Activated CD8-positive, alpha-beta T cell treated with anti-CD3 and anti-CD28 coated beads for 36 hours (primary cell): ENCODE measurements at places on chromosomes 12 and 14.
A peak's percentile ranks its signal among the peaks of the same experiment; 100 is the strongest.

- no peak for DNase-seq
Measured at GRCh38 chr12:92175961-92176360, 30.3 kb upstream of the BTG1 start.

GRCh38 chr12:121523741-121524140 is 57.1 kb downstream of the KDM2B start:
- DNase-seq = no peak

GRCh38 chr14:50083467-50084337 is 32.7 kb downstream of the VCPKMT start:
- DNase-seq = peak; percentile 80

GRCh38 chr12:107417004-107417403 is 268.6 kb upstream of the PWP1 start:
- no peak for DNase-seq

DNA sequence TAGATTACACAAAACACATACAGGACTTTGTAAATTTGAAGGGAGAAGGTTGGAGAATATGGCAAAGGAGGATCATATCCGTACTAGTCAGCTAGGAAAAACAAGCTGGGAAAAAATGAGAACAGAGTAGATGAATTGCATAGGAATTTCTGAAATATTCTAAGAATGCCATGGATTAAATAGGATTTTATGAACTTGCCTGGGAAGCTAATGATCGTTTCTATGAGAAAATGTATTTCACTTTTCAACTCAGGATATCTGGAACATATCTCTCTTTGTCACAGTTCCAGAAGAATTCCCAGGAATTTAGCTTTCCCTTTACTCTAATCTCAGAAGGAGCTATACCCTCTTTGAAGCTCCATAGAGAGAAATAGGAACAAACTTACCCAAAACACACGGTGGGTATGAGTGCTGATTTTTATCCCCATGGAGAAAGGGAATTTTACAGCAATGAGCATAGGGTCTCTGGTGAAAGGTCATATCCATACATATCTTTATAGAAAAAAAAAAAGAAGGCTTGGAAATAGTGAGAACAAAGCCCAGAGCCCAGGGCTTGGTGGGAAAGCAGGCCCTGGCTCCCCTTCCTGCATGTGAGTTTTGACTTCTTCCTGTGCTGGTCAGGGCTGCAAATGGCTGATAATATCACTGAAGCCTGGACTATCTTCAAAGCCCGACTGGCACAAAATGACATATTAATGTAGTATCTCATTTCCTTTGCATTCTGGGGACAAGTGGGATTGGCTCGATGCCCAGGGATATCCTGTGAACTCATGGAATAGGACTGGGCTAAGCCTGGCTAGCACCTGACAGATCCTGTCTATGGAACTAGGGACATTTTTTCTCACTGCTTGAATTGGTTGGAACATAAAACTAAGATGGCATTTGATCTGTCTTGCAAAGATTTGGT is 136.3 kb downstream of the AEBP2 start:
- no peak for DNase-seq

DNA sequence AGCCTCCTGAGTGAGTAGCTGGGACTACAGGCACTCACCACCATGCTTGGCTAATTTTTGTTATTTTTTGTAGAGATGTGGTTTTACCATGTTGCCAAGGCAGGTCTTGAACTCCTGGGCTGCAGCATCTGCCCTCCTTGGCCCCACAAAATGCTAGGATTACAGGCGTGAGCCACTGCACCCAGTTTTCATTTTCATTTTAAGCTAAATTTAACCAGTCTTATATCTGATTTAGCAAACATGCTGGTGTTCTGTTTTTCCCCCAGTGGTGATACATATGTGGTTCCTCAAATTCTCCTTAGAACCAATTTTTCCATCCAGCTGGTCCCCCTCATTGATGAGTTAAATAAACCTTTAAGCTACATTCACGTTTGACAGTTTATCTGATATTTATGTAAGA is 43.8 kb upstream of the BICD1 start:
- no peak for DNase-seq

- DNase-seq = no peak
Measured at GRCh38 chr14:52061390-52061789, 7.5 kb downstream of the NID2 start.

DNA sequence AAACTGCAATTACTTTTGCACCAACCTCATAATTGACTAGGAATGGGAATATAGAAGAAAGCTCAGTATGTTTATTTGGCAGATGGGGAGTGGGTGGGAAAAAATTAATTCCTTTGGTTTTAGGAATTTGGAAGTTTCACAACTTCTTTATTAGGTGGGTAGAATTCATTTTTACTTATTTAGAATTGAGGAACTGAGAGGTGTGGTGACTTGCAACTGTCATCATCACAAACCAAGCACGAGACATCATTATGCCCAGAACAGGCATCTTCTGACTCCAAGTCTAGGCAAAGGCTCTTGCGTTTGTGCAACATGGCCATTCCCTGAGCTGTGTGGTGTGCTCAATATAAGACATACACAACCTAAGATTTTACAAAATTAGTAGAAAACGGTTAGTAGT is 380.0 kb downstream of the ATP23 start:
- DNase-seq = no peak

- DNase-seq = no peak
Measured at GRCh38 chr14:63212209-63212608, 8.0 kb downstream of the RHOJ start.

DNA sequence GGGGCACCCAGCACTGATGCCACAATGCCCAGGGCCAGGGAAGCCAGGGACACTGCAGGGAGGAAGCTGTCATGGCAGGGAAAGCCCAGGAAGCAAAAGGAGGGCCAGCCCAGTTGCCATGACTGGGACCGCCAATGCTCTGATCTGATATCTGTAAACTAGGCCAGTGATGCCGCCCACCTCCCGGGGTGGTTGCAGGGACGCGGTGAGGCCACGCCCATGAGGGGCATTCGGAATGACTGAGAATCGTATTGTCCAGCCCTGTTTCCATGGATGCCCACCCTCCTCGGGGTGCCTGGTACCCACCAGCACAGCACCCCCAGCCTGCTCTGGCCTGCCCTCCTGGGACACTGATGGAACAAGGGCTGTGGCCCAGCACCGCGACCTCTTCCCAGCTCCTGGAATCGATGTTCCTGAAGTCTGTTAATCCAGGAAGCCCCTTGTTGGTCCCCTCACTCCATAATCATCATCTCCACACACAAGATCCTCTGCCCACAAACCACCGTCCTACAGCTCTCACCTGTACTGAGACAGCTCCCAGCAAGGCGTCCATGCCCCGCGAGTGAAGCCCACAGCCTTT is 48.7 kb downstream of the CHGA start:
- DNase-seq = no peak

DNA sequence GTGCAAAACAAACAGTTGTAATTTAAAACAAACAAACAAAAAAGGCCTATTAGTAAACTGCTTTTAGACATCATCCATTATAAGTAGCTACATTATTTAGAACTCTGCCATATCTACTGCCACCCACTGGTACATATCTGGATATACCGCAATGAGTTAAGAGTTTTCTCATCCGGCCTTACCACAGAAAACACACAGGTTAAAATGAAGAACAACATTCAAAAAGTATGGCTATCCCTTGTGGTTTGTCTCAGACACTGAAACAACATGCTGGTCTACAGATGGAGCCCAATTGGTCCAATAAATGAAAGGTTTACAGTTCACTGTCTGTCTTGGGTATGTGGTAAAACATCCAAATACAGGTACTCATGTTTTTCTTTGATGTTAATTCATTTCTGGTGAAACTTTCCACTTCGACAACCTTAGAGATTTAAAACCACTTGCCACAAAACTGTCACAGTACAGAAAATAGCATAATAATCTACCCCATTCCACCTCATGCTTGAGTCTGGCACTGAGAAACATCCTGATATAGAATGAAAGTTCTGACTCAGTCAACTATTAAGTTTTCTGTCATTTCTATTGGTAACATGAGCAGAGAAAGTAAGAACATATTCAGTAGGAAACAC is 354.3 kb downstream of the CEP128 start:
- peak; percentile 18 for DNase-seq

- no peak for DNase-seq
Measured at GRCh38 chr12:90020014-90020413, 311.4 kb upstream of the ATP2B1 start.

GRCh38 chr12:6038160-6038559 is 86.3 kb downstream of the VWF start:
- peak; percentile 71 for DNase-seq

DNA sequence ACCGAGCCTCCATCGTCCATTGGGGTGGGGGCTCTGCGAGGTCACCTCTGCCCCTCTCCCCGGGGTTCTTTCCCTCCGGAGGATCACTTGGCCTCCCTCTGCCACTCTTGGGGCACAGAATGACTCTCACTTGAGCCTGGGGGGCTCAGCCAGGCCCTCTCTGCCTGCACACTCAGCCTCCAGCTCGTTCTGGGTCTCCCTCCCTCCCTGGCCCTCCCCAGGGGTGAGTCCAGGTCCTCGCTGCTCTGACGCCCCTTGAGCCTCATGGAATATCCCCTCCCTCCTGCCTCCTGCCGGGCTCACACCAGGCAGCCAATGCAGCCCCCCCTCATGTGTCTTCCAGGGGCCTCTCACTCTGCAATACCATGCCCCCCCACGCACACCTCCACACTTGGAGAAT is 17.7 kb upstream of the SFSWAP start:
- DNase-seq = no peak

DNA sequence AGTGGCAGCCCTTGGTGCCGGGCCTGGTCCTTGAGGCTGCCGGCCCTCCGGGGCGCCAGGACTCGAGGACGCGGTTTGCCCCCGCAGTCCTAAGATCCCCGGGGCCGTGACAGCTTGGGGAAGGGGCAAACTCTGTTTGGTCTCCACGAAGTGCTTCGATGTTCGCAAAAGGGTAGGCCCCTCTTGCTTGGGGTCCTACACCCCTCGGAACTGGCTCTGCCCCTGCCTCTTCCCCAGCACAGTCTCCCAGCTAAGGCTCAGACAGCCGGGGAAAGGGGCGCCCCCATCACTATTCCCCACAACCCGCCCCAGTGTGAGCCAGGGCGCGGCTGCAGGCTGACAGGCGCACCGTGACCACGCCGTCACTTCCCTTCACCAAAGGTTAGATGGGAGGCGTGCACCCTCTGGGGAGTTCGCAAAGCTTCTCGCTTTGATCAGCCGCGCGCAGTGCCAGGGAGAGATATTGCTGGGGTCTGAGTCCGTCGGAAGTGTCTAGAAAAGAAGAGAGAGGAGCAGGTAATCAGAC is 7.2 kb upstream of the OTX2 start:
- no peak for DNase-seq

DNA sequence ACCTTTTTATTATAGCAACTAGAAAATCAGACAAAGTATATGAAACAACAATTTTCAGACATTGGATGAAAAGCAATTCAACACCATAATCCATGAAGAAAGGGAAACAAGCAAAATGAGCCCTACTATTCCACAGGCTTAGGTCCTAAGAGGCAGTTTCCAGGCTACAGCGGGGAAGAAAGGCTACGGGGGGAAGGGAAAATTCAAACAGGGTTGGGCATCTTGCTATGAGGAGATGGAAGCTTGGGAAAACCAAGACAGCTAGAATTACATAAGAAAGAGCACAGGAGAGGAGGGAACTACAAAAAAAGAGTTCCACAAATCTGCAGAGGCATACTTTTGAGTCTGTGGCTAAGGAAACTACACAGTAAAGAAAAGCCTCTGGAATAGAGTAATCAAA is 356.0 kb upstream of the CLEC14A start:
- no peak for DNase-seq

DNA sequence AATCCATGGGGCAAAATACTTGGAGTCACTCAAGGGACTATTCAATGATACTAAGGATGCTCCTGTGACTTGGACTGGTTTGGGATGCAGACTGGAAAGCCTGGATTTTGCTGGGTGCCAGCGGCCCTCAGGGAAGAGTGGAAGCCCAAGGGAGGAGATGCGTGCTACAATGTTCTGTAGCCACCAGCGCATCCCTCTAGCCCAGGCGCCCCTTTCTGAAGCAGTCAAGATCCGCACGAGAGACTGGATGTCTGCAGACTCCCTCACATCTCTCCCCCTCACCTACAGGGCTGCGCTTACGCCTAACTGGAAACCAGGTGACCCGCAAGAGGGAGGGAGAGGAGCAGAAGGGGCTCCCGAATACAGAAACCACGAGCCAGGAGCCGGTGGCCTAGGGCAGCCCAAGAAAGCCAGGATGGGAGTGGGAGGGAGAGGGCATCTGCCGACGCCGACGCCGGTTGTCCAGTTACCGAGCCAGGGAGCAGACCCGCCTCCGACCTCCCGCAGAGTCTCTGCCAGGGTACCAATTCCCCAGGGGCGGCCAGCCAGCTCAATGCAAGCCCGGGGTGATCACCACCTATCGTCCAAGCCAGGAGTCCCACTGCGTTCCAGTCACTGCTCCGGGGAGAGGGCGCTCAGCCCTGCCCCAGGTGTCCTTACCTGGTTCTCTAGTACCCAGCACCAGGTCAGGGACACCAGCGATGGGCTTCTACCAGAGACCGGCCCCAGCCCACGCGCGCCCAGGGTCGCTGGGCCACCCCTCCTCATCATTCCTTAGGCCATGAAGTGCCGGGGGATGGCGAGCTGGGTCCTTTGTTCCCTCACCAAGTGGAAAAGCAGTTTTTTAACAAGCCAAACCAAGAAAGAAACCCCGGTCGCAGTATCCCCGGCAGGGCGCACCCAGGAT is 1.2 kb downstream of the NTN4 start:
- DNase-seq = no peak

DNA sequence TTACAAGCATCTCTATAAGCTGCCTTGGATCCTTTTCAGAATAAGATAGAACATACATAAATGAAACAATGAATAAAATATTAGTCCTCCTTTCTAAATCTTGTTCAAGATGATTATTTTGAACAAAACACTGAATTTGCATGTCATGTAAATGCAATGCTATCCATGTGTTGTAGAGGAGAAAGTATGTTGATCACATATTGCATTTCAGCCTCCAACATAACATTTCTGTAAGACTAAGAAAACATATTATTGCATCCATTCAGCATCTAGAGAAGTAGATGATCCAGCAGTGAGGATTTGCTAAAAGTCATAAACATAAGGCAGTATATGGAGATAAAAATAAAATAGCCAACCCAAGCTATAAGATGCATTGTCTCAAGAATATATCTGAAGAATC is 172.6 kb downstream of the CPNE8 start:
- DNase-seq = no peak

- no peak for DNase-seq
Measured at GRCh38 chr14:78697341-78697740, 527.2 kb downstream of the NRXN3 start.

GRCh38 chr12:4177262-4177661 is 96.3 kb upstream of the CCND2 start:
- no peak for DNase-seq

DNA sequence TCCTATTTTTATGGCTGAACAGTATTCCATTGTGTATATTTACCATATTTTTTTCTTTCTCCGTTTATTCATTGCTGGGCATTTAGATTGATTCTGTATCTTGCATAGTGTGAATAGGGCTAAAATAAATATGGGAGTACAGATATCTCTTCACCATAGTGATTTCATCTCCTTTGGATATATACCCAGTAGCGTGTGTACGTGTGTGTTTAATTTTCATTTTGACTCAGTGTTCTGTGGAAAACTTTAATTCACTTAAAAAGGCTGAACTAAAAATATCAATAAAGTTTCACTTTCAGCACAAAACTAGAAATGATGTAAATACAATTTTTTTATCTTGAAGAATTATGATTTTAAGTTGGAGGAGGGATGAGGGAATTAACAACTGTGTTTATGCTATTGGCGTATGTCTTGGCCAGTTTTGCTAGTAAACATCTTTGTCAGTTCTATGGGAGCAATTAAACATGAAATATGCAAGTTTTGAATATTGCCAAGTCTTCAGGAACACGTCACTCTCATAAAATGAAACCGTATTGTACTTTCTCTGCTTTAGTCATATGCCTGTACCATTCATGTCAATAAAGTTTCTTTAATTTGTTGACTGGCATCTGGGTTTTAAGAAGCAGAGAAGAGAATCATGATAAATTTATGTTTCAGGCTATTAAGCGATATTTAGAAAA is 99.8 kb downstream of the PTGER2 start:
- DNase-seq = no peak
